Stimulated activated naive CD4-positive, alpha-beta T cell (primary cell): ENCODE measurements at places on chromosomes 3 and 15.

- DNase-seq, result no peak
Observed at GRCh38 chr3:10333349-10333650, 12.4 kb upstream of the SEC13 start.

GRCh38 chr15:57554063-57554811 is 37.5 kb upstream of the MYZAP start:
- DNase-seq, result no peak

- peak; percentile 93 for DNase-seq
Observed at GRCh38 chr3:189324538-189325138, 152.9 kb downstream of the TPRG1 start.

- DNase-seq, result no peak
Observed at GRCh38 chr3:120024103-120024502, 70.1 kb downstream of the GSK3B start.

- DNase-seq, result no peak
Observed at GRCh38 chr15:95604634-95605036, 725.9 kb upstream of the NR2F2 start.

DNA sequence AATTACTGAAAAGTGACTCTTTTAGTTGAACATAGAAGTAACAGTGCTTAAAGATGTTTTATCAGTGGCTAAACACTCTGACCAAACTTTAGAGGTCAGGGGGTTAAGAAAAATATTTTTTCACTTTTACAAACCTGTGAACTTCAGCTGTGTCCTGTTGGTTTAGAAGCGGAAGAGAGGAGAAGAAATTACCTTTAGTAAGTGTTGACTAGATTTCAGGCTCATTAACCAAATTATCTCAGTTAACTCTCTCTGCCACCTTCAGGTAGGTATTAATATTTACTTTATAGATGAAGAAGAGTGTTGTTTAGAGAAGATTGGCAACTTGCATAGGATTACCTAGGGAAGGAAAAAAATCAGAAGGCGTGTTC is 151.9 kb upstream of the CMC1 start:
- DNase-seq, result peak; percentile 13

GRCh38 chr3:136189859-136190617 is 6.1 kb downstream of the MSL2 start:
- no peak for DNase-seq

- no peak for DNase-seq
Observed at GRCh38 chr15:84006421-84006820, 229.2 kb upstream of the GOLGA6L4 start.

- no peak for DNase-seq
Observed at GRCh38 chr3:54641226-54642014, 286.4 kb downstream of the LRTM1 start.

DNA sequence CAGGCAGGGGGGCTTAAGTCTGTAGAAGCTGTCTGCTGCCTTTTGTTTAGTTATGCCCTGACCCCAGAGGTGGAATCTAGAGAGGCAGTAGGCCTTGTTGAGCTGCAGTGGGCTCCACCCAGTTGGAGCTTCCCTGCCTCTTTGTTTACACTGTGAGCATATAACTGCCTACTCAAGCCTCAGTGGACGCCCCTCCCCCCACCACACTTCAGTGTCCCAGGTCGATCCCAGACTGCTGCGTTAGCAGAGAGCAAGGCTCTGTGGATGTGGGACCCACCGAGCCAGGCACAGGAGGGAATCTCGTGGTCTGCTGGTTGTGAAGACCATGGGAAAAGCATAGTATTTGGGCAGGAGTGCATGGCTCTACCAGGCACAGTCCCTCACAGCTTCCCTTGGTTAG is 446.8 kb upstream of the RARB start:
- no peak for DNase-seq

GRCh38 chr3:194857469-194858113 is 171.9 kb downstream of the FAM43A start:
- no peak for DNase-seq

DNA sequence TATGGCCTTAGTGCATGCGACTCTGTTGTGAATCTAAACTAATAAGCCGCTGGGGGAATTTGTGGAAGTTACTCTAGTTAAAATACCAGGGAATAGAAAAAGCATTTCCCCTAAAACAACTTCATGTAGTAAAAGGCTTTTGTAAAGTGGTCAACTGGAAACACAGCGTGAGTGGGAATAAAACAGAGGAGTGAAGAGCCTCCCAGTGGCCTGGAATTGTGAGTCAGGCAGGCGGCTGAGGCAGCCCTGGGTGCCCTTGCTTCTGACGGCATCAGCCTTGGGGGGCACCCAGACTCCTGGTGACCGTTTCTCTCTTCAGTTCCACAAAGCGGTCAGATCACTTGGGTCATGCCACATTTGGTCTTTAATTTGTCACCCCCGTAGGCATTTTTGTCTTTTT is 108.4 kb downstream of the GHSR start:
- no peak for DNase-seq

DNA sequence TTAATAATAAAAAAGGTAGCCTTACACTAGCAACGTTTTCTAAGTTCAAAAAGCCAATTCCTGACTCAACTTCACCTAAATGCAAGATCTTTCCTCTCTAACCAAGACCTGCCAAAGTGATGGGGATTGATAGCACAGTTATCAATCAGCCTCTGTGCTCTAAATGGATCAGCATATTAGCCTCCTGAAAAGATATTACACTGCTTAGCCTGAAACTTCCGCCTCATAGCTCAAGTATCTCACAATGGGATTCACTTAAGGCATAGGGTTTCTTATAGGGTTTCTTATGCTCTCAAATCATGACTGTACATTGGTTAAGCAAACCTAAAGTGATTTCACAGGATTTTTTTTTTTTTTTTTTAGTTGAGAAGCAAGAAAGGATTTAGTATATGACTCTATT is 436 bp upstream of the SLC9A9 start:
- DNase-seq, result no peak

DNA sequence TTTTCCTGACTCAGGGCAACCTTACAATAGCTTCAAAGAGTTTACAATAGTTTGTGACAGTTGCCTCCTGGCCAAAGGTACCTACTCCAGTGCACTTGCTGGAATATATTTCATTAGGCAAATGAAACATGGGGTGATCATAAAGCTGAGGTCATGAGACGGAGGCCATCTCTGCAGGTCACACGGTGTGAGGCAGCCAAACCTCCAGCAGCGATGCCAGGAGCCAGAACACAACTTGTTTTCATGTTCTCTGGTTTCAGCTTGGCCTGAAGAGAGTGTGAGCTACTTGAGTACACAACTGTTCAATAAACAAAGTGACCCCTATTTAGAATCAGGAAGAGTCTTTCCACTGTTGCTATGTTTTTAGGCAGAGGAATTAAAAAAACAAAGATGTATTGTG is 42.7 kb upstream of the PYGO1 start:
- no peak for DNase-seq

GRCh38 chr15:52678468-52679231 is 538 bp downstream of the ATOSA start:
- DNase-seq, result peak; percentile 62

DNA sequence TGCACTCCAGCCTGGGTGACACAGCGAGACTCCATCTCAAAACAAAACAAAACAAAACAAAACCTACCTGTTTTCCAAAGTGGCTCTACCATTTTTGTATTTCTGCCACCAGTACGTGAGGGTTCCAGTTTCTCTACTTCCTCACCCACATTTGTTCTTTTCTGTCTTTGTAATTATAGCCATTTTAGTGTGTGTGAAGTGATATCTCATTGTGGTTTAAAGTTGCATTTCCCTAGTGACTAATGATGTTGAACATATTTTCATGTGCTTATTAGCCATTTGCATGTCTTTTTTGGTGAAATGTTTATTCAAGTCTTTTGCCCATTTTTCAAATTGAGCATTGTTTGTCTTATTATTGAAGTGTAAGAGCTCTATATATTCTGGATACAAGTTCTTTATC is 50.7 kb downstream of the TRA2B start:
- no peak for DNase-seq

GRCh38 chr3:46893146-46893748 is 15.7 kb downstream of the PTH1R start:
- DNase-seq, result no peak

DNA sequence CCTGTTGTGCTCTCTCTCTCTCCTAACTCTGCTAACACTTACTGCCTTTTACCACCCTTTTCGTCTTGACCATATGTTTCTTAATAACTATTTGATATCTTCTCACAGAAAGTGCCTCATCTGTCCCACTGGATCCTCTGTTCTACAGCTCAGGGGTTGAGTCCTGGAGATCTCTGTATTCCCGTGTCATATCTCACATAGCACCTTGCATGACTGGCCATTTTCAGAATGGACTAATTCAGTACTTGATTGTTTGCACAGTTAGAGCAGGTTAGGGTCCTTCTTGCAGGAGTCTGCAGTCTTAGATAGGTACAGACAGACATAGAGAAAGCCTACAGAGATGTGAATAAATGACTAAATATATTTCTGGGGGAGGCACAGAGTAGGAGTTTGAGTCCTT is 20.9 kb downstream of the HACD3 start:
- no peak for DNase-seq

DNA sequence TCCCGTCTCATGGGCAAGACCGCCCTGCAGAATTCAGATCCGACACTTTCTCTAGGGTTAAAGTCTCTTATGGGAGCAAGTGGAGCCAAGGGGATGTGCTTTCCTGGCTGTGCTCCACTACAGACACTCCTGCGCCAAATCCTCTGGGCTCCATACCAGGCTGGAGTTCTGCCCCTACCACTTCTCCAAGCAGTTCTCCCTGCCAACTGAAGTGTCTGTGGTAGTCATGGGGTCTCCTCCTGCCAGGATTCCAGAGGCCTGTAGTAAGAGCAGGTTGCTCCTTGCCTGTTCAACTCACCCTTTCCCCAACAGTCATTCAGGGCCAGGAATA is 403.2 kb downstream of the GRM7 start:
- no peak for DNase-seq

- DNase-seq, result no peak
Observed at GRCh38 chr3:64053581-64053980, 30.3 kb upstream of the PSMD6 start.

DNA sequence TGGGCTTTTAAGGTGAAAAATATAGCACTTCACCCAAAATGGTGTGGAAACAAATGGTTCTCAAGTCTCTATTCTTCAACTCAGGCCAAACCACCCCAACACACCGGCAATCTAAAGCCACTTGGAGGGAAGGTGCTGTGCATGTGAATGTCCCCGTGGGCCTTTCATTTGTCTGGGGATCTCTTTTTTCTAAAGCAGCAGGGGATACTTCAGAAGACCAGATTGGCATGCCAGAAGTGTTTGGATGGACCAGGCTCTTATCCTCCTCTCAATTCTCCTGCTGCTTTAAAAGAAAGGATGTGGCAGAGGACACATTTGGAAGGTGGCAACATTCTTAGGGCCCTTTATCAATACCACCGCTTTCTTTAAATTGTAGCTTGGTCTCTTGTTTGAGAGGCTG is 193.1 kb downstream of the MEIS2 start:
- no peak for DNase-seq

GRCh38 chr3:45772341-45773035 is 23.8 kb downstream of the SLC6A20 start:
- no peak for DNase-seq

- DNase-seq, result no peak
Observed at GRCh38 chr15:43127752-43128151, 5.6 kb upstream of the TMEM62 start.

DNA sequence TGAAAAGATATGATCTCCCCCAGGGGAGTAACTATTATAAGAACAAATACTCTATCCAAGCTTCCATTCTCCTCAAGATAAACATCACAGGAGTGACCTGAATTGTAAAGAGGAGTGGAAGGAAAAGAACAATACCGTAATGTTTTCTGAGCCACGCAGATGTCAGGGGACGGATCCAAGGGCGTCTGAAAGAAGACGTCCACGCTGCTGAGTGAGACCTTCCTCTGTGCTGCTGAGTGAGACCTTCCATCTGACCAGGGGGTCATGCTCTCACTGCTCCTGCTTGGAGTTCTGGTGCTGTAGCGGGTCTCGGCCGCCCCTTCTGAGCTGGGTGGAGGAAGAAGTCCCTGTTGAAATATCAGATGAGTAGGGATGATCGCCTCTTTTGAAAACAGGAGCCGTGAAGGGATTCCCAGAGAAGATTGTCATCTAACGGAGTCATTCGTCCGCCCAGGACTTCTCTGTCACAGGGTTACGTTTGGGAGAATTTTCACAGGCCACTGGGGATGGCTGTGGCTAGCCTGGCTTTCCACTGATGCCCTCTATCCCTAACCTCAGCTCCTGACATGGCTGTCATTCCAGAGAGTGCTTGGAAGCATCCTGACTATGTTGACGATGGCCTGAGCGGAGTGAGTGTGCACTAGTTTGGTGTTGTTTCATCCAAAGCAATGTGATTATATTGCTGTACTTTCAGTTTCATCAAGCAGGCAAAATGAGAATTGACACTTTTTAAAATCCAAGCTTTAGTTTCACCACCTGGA is 184.9 kb downstream of the APBA2 start:
- no peak for DNase-seq

DNA sequence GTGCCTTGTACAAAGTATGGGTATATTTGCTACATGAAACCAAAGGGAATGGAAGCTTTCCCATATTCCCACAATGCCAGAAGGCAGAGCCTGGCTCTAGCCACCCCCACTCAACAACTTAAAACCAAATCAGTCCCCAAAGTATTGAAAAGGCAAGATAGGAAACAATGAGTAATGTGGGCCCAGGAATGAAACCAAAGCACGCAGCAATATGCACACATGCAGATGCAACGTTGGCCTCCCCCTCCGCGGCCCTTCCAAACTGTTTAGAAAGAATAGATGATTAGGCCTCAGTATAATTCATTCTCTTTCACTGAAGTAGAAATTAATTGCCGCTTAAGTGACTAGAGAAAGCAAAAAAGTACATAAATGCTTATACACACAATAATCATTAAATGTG is 59.1 kb downstream of the THRB start:
- no peak for DNase-seq

DNA sequence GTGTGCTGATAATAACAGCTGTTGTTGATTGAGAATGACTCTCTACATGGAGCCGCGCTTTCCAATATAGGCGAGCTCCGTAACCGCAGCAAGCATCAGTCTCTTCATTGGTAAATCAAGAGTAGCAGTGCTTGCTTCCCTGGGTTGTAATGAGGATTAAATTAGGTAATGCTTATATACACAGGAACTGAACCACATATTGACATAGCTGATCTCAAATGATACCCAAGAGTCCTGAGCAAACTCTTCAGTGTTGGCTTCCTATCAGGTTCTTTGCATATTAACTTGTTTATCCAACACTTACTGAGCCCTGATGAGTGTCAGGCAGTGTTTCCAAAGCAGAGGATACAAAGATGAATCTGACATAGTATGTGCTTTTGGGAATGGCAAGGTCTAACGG is 46.4 kb upstream of the SLCO3A1 start:
- no peak for DNase-seq

GRCh38 chr3:86792316-86792715 is 198.6 kb downstream of the VGLL3 start:
- DNase-seq, result no peak

DNA sequence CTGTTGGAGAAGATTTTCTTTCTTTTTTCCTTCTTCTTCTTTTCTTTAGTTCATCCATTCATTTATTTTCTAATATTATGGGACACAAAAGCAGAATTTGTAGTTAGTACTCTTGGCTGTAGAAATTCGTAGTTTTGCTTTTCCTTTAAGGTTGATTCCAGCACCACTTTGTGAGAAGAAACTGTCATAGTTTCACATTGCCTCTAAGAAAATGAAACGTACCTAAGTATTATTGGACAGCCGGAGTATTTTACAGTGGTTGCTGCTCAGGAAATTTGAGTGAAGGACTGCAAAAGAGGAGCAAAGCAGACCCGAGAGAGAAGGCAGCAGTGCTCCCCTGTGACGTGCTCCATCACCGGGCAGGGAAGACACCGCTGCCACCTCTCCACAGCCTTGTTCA is 48.1 kb downstream of the PLCL2 start:
- DNase-seq, result no peak

GRCh38 chr3:73045391-73045790 is 16.1 kb upstream of the EBLN2 start:
- DNase-seq, result no peak
